Left ventricle myocardium superior (tissue), 1 donor: ENCODE measurements at places on chromosomes 11 and 22. TPM values are rescaled to one million over a fixed set of nuclear protein-coding genes. Genes with fewer than 3 reads are reported as not detected.

DNA sequence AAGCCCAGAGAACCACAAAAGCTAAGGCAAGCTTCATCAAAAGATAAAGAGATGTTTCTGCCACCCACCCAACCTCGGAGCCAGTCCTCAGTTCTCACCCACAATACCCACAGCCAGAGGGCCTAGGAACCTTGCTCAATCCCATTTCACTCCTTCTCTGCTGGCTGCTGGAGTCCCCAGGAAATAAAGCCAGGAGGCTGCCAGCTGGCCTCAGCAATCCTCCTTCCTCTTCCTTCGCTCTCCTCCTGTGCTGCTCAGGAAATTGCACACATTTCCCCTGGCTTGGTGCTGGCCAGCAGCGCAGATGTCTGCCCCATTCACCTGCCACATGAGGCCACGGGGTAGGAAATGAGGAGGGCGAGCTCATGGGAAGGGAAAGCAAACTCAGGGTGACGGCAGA, 91.8 kb upstream of the LDLRAD3 start:
- DNase-seq: peak; percentile 51

EIF4G2 gene
- 739 TPM for total RNA-seq

C22orf15 gene
- not detected for total RNA-seq

GRCh38 chr11:35822815-35823495, 120.9 kb upstream of the LDLRAD3 start:
- no peak for DNase-seq

GRCh38 chr11:31702966-31703365, 108.2 kb downstream of the PAX6 start:
- no peak for DNase-seq

DNA sequence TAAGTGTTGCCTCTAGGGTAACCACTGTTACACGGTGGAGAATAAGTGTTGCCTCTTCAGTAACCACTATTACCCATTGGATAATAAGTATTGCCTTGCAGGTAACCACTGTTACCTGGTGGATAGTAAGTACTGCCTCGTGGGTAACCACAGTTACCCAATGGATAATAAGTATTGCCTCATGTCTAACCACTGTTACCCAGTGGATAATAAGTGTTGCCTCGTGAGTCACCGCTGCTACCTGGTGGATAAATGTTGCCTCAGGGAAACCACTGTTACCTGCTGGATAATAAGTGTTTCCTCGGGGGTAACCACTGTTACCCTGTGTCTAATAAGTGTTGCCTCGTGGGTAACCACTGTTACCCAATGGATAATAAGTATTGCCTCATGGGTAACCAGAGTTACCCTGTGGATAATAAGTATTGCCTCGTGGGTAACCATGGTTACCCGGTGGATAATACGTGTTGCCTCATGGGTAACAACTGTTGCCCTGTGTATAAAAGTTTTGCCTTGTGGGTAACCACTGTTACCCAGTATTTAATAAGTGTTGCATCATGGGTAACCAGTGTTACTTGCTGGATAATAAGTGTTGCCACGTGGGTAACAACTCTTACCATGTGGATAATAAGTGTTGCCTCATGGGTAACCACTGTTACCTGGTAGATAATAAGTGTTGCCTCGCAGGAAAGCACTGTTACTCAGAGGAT, 12.3 kb upstream of the NXPE4 start:
- DNase-seq: no peak

DNA sequence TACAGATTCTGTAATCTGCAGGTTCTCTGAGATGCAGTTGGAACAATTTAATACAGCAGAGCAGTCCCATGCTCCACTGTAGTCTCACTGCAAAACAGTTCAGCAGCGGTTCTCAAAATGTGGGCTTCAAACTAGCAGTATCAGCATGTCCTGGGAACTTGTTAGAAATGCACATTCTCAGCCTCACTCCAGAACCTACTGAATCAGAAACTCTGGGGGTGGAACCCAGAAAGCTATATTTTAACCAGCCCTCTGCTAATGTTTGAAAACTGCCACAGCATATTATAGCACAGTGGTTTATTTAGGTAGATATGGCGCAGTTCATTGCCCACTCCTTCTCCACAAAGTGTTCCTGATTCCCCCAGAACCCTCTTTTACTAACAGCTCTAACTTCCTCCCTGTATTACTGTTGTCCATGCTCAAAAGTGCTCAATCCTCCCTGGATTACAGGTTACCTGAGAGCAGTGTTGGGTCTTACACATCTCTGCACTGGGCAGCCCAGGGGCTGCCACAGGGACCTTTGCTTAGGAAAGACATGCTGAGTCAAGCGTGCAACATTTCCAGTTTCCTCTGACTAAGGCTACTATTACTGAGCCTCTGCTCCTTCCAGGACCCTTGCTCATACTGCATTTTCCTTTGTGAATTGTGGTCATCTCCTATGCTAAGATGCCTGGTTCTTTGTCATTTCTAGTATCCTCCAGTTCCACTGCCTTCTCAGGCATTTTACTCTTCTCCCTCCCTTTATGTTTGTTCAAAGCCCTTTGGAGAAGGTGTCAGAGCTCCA, 7.7 kb upstream of the DGAT2 start:
- DNase-seq: no peak

GRCh38 chr11:3710485-3711259, 39.5 kb upstream of the CHRNA10 start:
- no peak for DNase-seq

TXNRD2 gene
- total RNA-seq: 42.4 TPM

P4HA3 gene
- total RNA-seq: 0.17 TPM

CYP2D6 gene
- not detected for total RNA-seq

DNA sequence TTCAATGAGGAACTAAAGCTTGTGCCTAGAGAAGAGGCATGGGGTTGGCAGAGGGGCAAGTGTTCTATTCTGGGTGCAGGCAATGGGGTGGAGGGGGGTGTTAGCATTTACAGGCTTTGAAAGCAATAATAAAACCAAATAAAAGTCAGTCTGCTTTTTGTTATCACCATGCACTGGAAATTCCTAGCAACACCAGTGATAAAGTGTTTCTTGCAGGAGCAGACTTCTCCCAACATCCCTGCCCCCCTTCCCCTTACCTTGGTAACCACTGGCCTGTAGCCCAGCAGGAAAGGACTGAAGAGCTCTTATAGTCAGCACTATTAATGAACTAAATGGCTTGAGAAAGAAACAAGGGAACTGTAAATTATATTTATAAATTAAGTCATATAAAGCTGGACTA, 65.2 kb upstream of the SESN3 start:
- no peak for DNase-seq

DNA sequence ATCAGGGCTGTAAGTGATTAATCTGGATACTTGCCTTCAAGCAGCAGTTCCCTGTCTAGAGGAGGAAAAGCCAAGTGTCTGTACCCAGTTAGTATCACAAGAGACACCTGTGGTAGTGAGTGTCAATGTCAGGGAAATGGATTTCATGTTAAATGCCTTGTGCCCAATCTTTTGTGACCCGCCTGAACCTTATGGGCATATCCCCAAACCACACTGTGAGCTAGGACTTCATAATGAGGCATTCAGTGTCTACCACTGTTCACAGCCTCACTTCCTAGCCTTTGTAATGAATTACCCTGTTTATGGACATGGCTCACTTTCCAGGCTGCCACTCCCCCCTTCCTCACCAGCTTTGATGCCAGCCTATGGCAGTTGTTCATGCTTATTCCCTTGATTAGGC, 125.1 kb downstream of the TRIM44 start:
- no peak for DNase-seq

CD3D gene
- 1.6 TPM for total RNA-seq

DNA sequence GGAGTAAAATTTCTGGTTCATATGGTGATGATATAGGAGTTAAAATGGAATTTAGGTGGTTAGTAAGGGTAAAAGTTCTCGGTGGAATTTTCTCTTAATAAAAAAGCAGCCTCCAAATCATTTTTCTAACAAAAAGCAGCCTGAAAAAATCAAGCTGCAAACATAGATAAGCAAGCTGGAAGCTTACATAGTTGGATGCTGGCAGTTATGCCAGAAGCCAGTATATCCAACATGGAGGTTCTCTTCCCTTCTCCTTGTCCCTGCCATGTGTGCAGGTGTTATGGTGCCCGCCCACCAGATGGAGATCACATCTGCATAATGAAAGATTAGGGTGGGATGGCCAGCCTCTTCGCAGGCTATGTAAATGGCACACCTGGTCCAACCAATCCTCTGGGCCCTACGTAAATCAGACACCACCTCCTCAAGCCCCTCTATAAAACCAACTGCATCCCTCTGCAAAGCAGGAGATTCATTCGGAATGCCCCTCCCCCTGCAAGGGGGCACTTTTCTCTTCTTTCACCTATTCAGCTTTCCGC, 22.4 kb downstream of the PIWIL3 start:
- no peak for DNase-seq

DNA sequence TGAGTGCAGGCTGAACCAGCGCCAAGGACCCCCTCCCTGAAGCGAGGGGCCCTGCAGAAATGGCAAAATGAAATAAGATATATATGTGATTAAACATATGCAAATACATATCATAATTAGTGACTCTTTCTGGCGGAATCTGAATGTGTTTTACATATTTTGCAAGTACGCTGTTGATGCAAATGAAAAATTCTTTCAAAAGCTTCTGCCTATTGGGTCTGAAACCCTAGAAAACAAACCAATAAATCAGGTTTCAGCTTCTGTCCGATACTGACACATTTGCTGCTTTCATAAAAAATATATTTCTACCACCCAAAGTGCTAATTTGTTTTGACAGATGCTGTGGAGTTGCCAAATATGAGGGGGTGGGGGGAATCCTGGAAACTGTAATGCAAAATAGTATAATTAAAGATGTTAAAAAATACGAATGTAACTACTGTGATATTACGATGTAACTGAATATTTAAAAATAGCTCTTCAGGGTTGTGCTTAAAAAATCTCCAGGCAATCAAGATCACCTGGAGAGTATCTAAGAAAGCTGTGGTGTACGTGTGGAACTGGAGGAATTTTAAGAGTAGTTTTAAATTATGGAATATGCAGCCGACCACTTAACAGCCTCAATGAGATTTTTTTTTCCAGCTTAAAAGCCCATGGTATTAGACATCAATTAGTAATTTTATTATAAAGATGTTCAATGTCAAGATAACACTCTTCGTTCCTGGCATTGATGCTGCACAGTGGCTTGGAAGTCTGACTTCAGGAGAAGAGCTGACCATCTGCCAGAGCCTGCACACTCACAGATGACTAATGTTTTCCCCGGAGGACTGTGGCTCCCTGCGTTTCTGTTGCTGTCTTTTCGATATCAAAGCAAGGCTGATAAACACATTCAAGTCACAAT, 122.2 kb upstream of the RCN1 start:
- DNase-seq: peak; percentile 33

GRCh38 chr11:34330653-34331052, 27.2 kb downstream of the ABTB2 start:
- no peak for DNase-seq

SYT7 gene
- total RNA-seq: 32.5 TPM

- no peak for DNase-seq
Observed at GRCh38 chr11:126791991-126792390, 208.6 kb downstream of the KIRREL3 start.

C11orf86 gene
- not detected for total RNA-seq

DNA sequence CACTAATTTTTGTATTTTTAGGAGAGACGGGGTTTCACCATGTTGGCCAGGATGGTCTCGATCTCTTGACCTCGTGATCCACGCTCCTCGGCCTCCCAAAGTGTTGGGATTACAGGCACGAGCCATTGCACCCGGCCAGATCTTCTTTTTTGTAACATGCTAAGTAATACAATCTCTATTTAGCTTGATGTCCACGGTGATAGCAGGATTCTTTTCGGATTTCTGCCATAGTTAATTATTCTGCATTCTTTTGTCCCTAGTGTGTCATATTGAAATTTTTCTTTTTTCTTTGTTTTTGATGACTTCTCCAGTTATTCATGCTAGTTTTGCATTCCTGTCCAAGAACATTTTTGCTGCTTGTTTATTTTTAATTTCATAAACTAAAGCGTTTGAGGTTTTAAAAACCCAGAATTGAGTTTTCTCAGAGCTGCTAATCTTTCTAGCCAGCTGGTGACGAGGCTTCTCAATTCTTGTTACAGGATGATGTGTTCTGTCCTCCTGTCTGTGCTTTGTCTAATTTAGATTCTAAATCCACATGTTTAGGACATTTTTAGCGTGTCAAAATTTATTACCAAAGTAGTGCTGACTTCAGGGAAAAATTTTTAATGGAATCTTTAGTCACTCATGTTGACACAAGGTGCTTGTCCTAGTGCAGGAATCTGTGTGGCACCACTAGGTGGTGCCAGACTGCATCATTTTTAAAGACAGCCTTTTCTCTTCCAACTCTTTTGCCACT, 21.8 kb downstream of the NF2 start:
- DNase-seq: peak; percentile 36

- DNase-seq: no peak
Observed at GRCh38 chr11:79466411-79466810, 25.6 kb upstream of the TENM4 start.

DNA sequence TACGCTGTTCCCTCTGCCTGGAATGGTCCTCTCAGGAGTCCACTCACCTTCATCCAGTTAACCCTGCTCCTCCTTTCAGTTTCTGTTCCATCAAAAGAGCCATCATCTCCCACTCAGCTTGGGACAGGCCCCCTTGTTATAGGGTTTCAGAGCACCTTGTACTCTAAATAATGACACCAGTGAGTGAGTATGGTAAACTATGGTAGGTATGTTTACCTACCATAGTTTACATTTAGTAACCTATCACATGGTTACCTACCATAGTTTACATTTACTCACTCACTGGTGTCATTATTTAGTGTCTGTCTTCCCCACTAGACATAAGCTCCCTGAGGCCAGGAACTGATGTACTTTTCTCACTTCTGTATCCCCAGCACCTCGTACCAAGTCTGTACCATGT, 130.2 kb upstream of the SESN3 start:
- no peak for DNase-seq

ANGPTL5 gene
- total RNA-seq: 0.77 TPM

DNA sequence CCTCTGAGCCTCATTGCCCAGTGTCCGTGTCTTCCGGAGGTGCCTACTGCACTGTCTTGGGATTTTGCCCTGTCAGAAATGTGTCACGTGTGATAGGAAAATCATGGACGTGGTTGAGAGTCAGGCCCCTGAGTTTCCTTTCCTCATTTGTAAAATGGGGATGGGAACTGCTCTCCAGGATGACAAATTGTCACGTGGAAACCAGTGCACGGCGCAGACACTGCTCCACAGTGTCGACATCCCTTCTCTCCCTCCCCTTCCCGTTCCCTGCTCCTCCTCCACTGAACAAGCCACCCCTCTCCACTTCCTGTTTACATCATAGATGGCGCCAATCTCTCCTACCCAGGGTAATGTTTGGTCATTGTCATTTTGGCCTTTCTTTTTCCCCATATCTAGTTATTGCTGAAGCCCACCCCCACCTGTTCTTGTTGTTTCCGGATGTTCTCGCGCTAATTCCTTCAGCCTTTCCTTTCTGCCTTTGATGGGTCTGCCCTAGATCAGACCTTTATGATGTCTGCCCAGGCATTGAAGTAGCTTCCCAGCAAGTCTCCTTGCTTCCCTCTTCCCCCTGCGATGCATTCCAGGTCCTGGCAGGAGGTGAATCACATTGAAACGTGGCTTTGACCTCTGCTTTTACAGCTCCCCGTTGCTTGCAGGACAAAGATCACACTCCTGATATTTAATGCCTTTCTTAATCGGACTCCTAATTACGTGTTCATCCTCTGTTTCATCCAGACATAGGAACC, 91.8 kb downstream of the TBC1D22A start:
- peak; percentile 47 for DNase-seq
